Endothelial cell of umbilical vein (primary cell): ENCODE measurements at places on chromosomes 11 and 22. TPM values are rescaled to one million over a fixed set of nuclear protein-coding genes. Genes with fewer than 3 reads are reported as not detected.

GRCh38 chr22:19065929-19066328 is 56.3 kb downstream of the DGCR2 start:
- no peak for DNase-seq

- no peak for DNase-seq
These were observed 447.1 kb downstream of the TBC1D22A start for GRCh38 chr22:47209547-47210023.

DNA sequence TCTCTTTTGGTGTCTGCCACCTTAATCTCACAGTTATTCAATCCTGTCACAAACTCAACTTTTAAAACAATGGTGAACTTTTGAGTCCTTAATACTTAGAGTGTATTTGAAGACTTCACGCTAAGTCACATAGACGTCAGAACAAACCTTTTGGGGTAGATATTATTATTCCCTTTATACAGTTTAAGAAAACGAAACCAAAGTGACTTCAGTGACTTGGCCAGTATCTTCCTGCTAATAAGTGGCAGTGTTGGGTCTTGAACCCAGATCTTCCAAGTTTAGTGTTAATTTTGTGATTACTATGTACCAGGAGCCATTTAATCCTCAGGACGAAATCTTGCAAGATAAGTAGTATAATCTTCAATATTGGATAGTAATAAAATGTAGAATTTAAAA is 691 bp downstream of the CEP295 start:
- no peak for DNase-seq

DNA sequence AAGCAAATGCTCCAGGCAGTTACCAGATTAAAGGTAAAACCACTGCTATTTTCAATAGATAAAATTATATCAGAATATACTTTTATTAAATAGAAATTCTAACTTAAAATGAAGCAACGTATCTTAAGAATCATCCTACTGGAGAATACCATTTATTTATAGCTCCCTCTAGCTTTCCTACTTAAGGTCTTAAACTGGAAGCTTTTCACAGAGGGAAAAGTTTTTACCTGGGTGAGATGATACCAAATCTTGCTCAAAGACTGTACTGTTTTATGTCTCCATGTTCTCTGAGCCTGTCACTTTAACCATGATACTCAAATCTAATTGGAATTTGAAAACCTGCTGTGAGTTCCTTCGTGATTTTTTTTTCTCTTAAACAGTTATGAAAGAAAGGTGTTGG is 291.8 kb downstream of the AASDHPPT start:
- no peak for DNase-seq

DNA sequence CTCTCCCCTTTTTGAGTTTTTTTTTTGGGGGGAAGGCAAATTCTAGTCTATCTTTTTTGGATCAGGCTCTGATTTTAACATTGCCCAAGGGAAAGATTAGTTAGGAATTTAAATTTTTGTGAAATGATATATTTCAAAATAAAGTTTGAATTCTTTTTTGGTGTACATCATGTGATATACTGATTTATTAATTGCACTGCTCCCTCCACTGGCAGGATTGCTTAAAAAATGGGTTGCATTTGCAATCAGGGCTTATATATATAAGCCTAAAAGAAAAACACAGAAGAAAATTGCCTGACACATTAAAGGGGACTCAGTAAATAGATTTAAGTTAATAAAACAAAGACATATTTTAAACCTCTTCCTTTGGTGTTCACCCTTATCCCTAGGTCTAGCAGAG is 1.2 kb downstream of the DYNC2H1 start:
- DNase-seq, result peak; percentile 21

DNA sequence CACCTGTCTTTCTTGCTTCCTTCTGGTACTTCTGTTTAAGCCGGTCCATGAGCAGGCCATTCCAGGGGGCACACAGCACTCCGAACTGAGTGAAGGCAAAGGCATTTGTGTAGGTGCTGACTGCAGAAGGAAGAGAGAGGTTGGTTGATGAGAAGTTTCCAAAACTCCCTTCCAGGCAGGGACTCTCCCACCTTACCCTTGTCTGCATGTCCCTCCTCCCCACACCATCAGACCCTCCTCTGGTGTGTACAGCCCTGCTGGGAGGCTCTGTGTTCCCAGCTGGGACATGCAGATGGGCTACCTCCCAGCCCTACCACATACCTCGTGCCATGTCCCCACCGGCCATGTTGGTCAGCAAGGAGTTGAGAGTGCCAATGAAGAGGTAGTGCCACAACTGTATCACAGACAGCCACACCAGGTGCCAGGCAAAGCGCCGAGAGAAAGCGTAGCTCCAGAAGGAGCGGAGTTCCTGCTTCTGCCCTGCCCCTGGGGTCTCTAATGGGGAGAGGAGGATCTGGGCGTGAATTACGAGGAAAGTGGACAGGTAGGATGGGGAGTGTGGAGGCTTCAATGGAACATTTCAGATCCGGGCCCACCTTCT is 12.2 kb downstream of the SLC43A3 start:
- no peak for DNase-seq

DNA sequence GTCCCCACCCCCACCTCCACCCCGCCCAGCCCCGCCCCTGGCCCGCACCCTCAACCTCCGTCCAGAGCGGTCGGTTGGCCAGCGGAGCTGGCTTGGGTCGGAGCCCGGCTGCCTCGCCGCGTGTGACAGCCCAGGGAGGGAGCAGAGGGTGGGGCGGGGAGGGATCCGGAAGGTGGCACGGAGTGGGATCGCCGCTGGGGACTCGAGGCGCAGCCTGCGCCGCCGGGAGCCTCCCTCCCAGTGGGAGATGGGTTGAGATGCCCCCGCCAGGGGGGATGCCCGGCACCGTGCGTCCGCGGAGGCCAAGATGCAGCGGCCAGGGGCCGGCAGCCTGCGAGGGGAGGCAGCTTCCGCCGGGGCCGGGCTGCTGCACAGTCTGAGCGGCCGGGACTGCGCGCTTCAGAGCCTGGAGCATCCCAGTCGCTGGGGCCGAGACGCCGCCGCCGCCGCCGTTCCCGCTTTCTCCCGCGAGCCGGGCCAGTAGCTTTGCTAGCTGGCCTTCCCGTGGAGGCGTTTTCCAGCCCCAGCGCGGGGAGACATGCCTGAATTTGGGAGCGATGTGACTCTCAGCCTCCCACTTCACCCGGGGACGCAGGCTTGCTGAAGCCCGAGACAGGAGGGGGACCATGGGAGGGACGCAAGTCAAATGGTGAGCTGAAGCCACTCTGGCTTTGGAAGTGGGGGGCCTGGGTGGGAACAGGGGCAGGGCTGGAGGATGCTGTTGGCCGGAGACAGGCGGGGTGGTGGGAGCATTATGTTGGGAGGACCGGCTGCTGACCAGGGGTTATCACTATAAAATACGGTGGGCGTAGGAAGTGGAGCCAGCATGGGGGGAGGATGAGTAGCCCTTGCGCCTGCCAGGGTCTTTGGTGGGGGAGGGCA is 40.2 kb downstream of the DIXDC1 start:
- DNase-seq, result peak; percentile 45

DNA sequence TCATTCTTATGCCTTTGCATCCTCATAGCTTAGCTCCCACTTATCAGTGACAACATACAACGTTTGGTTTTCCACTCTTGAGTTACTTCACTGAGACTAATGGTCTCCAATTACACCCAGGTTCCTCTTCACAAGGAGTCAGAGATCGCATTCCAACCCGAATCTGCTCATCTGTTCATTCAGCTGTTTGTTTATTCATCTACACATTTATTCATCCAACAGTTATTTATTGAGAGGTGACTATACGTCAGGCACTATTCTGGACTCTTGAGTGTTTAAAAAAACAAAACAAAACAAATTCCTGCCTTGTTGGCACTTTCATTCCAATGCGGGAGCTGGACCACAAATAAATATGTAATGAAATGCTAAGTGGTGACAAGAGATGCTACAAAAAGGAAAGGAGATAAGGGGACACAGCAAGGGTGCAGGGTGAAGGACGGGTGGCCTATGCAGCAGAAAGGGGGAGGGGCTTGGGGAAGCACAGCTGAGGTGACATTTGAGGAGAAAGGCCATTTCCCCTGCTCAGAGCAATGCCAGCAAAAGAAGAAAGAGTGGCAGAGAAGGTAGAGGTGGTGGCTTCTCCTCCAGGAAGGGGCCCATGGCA is 393.8 kb upstream of the SYN3 start:
- no peak for DNase-seq

GRCh38 chr11:76155500-76156227 is 50.6 kb downstream of the WNT11 start:
- DNase-seq, result no peak

DNA sequence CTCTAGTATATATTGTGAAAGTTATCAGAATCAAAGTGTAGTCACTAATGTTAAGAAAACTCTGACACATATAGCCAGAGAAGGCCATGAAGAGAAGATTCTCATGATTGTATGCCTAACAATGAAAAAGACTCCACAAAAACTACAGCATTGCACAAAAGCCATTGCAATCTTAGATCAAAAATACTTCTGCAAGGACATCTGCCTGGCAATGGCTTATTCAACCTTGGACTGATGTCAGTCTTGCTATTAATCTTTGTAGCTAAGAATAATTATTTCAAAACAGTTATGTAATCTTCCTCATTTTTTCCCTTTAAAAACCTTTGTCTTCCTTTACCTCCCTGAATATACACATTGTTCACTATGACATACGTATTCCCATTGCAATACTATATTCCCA is 55.3 kb upstream of the SLC36A4 start:
- no peak for DNase-seq

DNA sequence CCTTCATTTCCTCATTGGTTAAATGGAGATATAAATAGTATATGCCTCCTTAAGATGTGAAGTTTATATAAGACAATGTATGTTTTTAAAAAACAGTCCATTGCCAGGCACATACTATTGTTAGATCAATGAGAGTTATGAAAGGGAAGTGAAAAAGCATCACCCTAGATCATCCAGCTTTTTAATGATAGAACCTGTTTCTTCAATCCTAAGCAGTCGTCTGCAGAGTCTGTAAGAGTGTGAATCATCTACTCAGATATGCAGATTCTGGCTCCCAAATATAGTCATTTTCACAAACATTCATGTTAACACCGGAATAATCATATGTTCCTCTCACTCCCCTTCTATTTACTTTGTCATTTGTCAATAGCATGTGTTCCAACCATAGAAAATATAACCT is 65.3 kb upstream of the SLN start:
- no peak for DNase-seq

- peak; percentile 70 for DNase-seq
These were observed 66.4 kb downstream of the UBASH3B start for GRCh38 chr11:122721964-122722266.

DNA sequence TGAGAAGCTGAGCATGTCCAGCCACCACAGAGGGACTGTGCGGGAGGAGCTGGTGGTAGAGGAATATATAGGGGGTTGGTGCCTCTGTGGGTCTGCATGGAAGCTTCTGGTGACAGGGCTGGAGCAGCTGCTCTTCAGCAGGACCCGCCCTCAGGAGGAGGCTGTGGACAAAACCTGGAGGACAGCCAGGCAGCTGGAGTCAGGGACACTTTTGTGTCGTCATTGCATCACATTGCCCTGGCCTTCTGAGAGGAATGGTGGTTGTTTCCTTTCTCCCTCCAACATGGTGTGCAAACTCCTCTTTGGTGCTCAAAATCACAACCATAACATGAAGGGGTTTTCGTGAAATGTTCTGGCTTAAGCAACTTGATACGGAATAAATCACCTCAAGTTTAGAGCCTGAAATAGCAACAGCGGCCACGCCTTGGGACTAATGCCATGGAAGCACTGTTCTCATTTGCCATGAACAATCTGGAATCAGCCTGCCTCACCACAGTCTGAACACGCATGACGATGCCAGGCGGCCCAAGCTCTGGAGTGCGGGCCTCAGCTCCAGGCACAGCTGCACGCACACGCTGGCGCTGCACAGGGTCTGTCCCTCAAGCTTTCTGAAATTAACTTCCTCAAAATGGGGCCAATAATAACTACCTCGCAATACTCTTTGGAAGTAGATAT is 17.1 kb upstream of the CSRP3 start:
- DNase-seq, result no peak

- DNase-seq, result no peak
These were observed 52.8 kb upstream of the SLC35C1 start for GRCh38 chr11:45752106-45752505.

GRCh38 chr11:115613986-115614632 is 109.9 kb upstream of the CADM1 start:
- no peak for DNase-seq

DNA sequence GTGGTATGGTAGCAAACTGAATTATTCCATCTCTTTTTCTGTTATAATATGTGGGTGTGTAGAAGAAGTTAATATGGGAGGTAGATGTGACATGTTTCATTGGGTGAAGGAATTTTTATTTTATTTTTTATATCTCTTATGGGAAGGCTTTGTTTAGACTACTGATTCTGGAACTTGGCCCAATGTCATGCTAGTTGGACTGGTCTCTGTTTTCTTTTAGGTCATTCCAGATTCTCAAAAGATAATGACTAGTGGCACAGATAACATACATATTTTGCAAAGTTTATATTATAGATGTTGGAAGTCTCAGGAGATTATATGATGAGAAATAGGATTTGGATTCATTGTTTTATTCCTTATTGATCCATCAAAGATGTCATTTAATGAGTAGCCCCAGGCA is 1.3 kb upstream of the OOSP3 start:
- no peak for DNase-seq

- no peak for DNase-seq
These were observed 247.7 kb downstream of the DDX10 start for GRCh38 chr11:108912581-108912980.

- peak; percentile 75 for DNase-seq
These were observed 12.8 kb downstream of the AQP11 start for GRCh38 chr11:77602381-77603088.

- DNase-seq, result no peak
These were observed 25.0 kb downstream of the PPFIBP2 start for GRCh38 chr11:7538466-7539454.

GRCh38 chr11:17762309-17762974 is 27.9 kb downstream of the KCNC1 start:
- no peak for DNase-seq

- no peak for DNase-seq
These were observed 27.5 kb upstream of the OR10G7 start for GRCh38 chr11:124068601-124069110.

MPZL2 gene
- 37.1 and 49.5 TPM in 2 replicates for total RNA-seq

BBOX1 gene
- not detected in 2 replicates for total RNA-seq

PKP3 gene
- 0.27 and 0.30 TPM in 2 replicates for total RNA-seq

OR56A1 gene
- not detected in 2 replicates for total RNA-seq

H19 gene
- total RNA-seq, result 0.37 and 3.2 TPM in 2 replicates

CLDN5 gene
- total RNA-seq, result 165 and 198 TPM in 2 replicates

PRG3 gene
- not detected in 2 replicates for total RNA-seq

ALX4 gene
- not detected in 2 replicates for total RNA-seq

OR52I2 gene
- total RNA-seq, result not detected in 2 replicates

SMTN gene
- total RNA-seq, result 197 and 201 TPM in 2 replicates
